ENCODE measurements at places on chromosomes 16 and 17. TPM values are rescaled to one million over a fixed set of nuclear protein-coding genes. Genes with fewer than 3 reads are reported as not detected.

Gene KIF18B
- total RNA-seq: 2.6 TPM

Gene ODAD4
- total RNA-seq: 0.79 TPM

Gene KRT25
- total RNA-seq: not detected

Gene PRR15L
- not detected for total RNA-seq

Gene RAB26
- total RNA-seq: 2.0 TPM

Gene CLDN9
- not detected for total RNA-seq

Gene OR1A2
- not detected for total RNA-seq

Gene SARM1
- 6.5 TPM for total RNA-seq

Gene LRRC46
- 0.25 TPM for total RNA-seq

Gene ZNF287
- total RNA-seq: 6.3 TPM

Gene PLCG2
- 0.40 TPM for total RNA-seq

Gene TMEM238L
- not detected for total RNA-seq

Gene CD300LB
- total RNA-seq: not detected

Data from aortic smooth muscle cell (primary cell).